ENCODE measurements at places on chromosomes 6 and 20. TPM values are rescaled to one million over a fixed set of nuclear protein-coding genes. Genes with fewer than 3 reads are reported as not detected.

DNA sequence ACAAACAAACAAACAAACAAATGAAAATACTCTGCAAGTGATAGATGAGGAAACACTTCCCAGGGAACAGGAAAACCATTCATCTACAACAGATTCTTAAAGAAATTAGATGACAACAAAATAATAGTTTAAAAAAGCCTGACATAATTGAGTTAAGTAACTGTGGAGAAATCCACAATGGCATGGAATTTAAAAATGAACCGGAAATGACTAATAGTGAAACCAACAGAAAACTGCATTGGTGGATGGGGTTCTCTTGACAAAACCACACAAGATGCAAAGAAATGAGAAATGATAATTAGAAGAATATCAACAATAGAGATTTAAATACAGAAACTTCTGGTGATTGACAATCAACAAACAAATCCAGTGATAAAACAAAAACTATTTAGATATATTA is 785.6 kb downstream of the QKI start:
- no peak for DNase-seq

The IL17A gene
- not detected for polyA plus RNA-seq

GRCh38 chr6:20870493-20870892 is 336.2 kb downstream of the CDKAL1 start:
- DNase-seq = no peak

GRCh38 chr6:73790574-73790973 is 94.6 kb downstream of the CD109 start:
- no peak for DNase-seq

GRCh38 chr6:120405947-120406346 is 928.3 kb downstream of the TBC1D32 start:
- no peak for DNase-seq

The HLA-DOA gene
- polyA plus RNA-seq = 1.8 TPM

The BCAS1 gene
- polyA plus RNA-seq = 154 TPM

- DNase-seq = no peak
These were observed 71.2 kb upstream of the CCN6 start for GRCh38 chr6:111982681-111983080.

DNA sequence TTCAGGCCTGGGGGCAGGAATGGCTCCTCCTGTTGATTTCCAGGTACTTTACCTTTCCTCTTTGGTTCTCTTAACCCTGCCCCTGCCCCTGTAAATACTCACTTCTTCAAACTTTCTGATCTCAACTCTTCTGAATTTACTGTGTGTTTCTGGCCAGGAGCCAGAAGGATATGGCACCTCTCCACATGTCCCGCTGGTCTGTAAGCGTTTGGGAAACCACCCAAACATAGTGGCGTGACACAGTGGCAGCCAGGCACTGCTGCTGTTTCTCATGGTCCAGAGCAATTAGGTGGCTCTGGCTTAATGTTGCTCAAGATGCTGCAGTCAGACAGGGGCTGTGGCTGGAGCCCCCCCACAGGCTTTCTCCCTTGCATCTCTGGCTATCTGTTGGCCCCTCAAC is 374.5 kb downstream of the RNGTT start:
- no peak for DNase-seq

GRCh38 chr6:62976566-62976965 is 234.7 kb upstream of the FKBP1C start:
- DNase-seq = no peak

The SLC22A16 gene
- polyA plus RNA-seq = not detected

- no peak for DNase-seq
These were observed 9.9 kb downstream of the GRIK2 start for GRCh38 chr6:101403216-101403945.

The RMND1 gene
- polyA plus RNA-seq = 16.9 TPM

DNA sequence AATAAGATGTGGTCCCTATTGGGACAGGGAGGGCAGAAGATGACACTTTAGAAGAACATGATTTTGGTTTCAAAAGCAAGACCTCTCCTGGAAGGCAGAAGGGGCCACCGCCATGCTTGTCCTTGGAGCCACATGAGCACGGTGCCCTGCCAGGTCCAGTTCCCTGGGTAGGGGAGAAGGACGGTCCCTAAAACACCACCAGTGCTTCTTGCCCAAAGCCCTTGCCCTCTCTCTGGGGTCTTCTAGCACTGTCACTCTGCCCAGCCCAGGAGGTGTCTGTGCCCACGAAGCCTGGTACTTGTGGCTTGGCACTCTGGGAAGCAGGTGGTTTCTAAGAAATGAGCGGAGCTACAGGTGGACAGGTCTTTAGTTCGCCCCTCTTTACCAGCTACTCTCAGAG is 46.0 kb downstream of the PLCG1 start:
- DNase-seq = no peak

DNA sequence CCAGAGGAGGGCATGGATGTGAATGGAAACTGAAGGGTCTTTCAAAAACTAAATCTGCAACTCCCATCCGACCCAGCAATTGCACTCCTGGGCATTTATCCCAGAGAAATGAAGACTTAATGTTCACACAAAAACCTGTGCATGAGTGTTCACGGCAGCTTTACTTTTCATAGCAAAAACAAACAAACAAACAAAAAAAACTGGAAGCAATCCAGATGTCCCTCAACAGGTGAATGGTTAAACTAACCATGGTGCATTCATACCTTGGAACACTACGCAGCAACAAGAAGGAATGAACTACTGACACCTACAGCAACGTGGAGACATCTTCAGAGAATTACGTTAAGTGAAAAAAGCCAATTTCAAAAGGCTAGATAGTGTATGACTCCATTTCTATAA is 32.2 kb downstream of the PMEPA1 start:
- DNase-seq = no peak

The IP6K3 gene
- polyA plus RNA-seq = 0.46 TPM

The KCNG1 gene
- polyA plus RNA-seq = 7.1 TPM

The CST8 gene
- not detected for polyA plus RNA-seq
